ENCODE measurements at places on chromosomes 1 and 21.

- no peak for DNase-seq
These were observed 90.0 kb downstream of the NOS1AP start for GRCh38 chr1:162159515-162159914.

GRCh38 chr1:210741564-210741963, 392.4 kb downstream of the KCNH1 start:
- no peak for DNase-seq

GRCh38 chr1:9213956-9214355, 20.6 kb upstream of the H6PD start:
- no peak for DNase-seq

DNA sequence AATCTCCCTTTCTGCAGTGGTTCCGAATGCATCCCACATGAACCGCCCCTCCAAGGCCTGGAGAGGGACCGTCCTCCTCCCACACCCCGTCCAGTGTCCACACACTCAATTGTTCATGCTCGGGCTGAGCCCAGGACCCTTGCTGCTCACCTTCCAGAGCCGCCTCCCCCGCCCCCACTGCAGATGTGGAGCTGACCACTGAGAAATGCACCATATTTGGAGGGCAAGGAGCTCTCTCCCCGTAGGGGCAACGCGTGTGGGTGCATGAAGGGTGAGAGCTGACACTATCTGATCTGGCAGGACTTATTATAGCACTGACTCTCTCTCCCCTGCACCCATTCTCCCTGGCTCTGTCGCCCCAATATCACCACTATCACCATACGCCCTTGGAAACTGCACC, 4.0 kb upstream of the S100A3 start:
- DNase-seq, result no peak

DNA sequence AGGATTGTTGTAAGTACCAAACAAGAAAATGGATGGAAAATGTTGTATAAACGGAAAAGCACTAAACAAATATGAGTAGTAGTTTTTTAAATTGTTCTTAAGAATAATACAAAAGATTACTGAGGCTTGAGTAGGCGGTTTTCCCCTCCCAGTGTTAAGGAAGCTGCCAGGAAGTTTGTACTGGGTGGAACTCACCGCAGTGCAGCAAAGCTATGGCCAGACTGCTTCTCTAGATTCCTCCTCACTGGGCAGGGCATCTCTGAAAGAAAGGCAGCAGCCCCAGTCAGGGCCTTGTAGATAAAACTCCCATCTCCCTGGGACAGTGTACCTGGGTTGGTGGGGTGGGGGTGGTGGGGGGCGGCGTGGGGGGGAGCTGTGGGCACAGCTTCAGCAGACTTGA, 58.7 kb downstream of the XCL2 start:
- no peak for DNase-seq

DNA sequence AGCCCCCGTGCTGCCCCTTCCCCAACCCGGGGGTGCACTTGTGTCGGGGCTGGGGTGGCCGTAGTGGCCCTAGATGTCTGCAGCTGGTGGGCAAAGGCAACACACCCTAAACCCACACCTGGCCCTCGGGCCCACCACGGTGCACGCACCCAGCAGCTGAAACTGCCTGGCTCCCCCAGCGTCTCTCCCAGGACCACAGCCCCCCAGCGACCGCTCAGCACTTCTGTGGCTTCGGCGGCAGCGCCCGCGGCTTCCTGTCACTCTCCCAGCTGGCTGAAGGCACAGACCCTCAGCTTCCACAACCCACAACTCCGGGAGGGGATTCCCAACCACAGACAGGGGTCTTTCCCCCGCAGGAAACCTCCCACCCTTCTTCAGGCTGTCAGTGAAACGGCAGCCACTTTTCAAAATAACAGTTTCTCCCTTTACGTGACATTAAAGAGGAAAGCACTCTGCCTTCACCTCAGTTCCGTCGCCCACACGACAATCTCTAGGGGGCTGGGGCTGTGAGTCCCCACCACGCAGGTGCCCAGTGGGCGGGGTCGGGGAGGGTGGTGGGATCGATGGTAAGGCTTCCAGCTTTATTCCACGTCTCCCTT, 40.7 kb upstream of the COL6A2 start:
- DNase-seq, result no peak

Data from tibial nerve (tissue), 4 donors.